ENCODE measurements at places on chromosomes 6 and 20. TPM values are rescaled to one million over a fixed set of nuclear protein-coding genes. Genes with fewer than 3 reads are reported as not detected.

DNA sequence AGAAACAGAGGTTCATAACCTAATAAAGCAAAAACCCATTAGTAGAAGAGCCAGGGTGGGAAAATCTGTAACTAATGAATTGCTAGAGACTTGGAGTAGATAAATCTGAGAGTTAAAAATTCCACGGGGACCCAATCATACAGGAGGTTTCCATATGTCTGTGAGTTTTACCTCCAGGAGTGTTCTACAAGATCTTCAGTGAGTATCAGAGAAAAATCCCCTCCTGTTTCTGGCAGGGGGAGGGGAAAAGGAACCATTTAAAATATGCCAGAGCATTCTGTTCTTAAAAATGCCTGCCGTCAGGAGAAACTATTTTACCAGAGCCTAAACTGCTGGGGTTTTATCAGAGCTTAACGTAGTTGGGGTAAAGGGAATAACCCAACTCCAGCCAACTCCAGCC is 54.0 kb upstream of the PLN start:
- DNase-seq: no peak

DNA sequence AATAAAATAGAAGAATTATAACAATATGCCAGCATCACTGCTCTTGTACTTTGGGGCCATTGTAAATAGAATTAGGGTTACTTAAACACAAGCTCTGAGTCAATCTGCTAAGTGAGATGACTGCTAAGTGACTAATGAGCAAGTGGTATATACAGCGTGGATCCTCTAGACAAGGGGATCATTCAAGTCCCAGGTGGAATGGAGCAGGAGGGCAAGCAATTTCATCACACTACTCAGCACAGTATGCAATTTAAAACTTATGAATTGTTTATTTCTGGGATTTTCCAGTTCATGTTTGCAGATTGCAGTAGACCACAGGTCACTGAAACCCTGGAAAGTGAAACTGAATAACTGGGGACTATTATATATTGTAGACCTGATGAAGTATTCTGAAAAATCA is 235.3 kb downstream of the BTBD3 start:
- no peak for DNase-seq

- DNase-seq: no peak
These were observed 137.1 kb downstream of the LY86 start for GRCh38 chr6:6725468-6726209.

- no peak for DNase-seq
These were observed 38.6 kb upstream of the VSTM2L start for GRCh38 chr20:37864298-37864697.

GRCh38 chr6:37051138-37052026 is 45.9 kb downstream of the FGD2 start:
- DNase-seq: peak; percentile 95

DNA sequence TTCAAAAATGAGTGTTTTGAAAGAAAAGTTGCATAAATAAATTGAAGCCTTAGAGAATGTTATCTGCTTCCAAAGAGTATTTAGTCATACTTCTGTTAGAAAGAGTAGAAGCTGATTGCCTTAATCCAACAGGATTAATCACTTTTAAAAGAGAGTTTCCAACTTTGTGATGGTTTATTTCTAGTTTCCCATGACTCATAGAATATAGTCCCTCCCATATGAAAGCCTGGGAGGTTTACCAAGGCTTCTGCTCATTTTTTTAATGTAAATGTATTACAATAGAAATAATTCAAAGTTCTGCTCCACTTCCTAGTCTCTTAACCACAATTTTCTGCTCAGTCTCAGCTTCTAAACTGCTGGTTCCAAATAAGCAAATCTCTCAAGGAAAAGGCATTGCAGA is 118.0 kb upstream of the IRAK1BP1 start:
- no peak for DNase-seq

DNA sequence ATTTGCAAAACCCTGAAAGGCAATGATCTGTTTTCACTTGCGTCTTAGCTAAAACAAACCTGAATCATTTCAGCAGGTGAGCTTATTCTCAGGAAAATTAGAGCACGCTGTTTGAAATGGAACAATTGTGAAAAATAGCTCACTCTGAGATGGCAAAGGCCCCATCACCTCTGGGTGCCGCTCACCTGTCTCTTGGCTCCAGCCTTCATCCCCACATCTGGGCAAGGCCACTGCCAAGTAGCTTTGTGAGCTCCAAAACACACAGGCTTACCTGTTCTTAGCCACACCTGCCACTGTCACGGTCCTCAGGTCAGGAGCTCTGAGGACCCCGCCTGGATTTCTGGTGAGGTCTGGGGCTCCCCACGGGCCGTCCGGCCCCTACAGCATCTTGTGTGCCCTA is 66.7 kb downstream of the SMOC2 start:
- no peak for DNase-seq

DNA sequence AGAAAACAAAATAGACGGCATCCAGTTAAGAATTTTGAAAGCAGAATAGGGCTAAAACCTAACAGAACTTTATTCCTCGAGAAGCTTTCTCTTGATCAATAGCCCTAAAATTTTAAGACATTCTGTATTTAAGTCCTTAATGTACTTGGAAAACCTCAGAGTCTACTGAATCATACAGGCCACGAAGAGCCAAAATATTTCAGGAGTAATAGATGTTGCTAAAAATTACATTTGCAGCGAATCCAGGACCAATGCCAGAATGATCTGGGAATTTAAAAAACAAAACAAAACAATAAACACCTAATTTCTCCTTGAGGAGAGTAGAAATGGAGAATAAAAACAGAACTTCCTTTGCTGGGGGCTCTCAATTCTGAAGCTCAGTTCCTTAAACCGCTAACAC is 23.3 kb downstream of the ATXN1 start:
- DNase-seq: no peak

The LIME1 gene
- 163 TPM for total RNA-seq

The CUTA gene
- total RNA-seq: 187 TPM

Data from activated CD8-positive, alpha-beta T cell treated with anti-CD3 and anti-CD28 coated beads, Interleukin-2, amount 10 ng/mL, durations not matched to agents 7 days and 5 days (primary cell).